Mesothelial cell of epicardium (in vitro differentiated cells): ENCODE measurements at places on chromosomes 2 and 18.

GRCh38 chr2:118654945-118655344 is 192.5 kb downstream of the EN1 start:
- DNase-seq = no peak

GRCh38 chr18:36602620-36603019 is 226.2 kb downstream of the TPGS2 start:
- no peak for DNase-seq

DNA sequence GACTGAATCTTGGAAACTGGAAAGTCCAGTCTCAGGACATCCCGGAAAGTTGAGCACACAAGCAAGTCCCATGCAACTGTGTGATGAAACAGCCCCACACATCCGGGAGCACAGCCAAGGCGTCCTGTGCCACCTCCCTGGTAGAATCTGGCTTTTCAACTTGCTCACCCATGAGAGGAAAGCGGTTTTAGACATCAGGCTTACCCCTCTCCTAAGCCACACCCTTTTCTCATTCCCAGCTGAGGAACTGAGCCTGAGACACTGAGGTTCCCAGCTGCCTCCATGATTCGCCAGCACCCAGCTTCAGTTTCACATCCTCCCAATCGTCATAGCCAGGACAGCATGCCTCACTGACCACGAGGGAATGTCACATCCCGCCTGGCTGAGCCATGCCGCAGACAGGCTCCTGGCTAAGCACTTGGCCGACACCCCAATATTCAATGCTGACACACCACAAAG is 60.3 kb downstream of the STEAP3 start:
- no peak for DNase-seq

DNA sequence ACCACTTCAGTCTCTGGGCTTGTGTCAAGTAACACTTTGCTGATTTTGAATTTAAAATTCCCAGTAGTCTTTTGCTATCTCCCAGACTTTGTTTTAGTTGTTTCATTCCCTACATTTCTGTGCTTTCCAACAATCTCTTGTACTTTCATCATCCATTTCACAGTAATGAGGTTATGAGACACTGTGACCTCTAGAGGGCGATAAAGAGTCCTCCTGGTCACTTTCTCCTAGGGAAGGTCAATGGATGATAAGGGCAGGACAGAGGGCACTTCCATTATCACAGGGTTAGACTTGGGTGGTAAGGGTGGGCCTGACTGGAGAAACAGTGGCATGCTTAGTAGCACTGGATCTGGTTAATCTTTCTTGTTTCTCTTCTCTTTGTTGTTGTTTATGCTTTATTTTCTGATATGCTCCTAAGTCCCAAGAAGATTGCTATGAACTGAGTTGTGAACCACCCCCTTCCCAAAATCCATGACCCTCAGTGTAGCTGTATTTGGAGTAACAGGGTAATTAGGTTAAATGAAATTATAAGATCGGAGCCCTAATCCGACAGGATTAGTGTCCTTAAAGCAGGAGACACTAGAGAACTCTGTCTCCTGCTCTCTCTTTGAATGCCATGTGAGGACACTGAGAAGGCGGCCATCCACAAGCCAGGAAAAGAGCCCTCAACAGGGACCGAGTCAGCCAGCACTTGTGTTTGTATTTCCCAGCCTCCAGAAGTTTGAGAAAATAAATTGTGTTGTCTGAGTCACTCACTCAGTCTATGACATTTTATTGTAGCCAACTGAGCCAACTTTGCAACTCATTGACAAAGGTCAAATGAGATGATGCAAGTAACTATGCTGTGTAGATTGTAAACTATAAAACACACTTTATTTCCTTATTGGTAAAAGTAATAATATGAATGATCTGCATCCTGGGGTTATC is 779.2 kb downstream of the CNTNAP5 start:
- no peak for DNase-seq

- no peak for DNase-seq
Observed at GRCh38 chr2:166179201-166179600, 51.4 kb upstream of the SCN1A start.

- DNase-seq = no peak
Observed at GRCh38 chr2:172693529-172694455, 41.9 kb upstream of the RAPGEF4 start.
